ENCODE measurements at places on chromosomes 7 and 10. TPM values are rescaled to one million over a fixed set of nuclear protein-coding genes. Genes with fewer than 3 reads are reported as not detected.

GRCh38 chr7:115952832-115953231 is 77.7 kb downstream of the TFEC start:
- no peak for DNase-seq

DNA sequence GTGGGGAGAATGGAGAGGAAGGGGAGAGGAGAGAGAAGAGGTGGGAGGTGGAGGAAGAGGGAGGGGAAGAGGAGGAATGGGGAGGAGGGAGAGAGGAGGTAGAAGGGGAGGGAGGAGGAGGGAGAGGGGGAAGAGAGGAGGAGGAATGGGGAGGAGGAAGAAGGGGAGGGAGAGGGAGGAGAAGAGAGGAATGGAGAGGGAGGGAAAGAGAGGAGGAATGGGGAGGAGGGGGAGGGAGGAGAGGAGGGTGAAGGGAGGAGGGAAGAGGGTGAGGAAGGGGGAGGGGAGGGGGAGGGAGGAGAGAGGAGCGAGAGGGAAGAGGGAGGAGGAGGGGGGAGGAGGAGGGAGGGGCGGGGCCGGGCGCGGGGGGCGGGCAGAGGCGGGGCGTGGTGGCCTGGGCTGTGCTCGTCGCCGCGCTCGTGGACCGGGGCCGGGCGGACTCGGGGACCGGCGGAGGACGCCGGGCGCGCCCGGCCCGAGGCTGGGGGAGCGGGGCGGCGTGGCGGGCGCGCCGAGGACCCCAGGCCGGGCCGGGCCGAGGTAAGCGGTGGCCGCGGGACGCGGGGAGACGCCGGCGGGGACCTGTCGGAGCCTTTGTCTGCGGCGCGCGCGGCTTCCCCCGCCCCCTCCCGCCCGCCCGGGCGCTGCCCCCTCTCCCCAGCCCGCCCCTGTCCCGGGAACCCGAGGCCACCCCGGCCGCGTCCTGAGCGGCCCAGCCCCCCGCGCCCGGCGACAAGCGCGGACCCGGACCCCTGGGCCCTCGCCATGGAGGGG is at the start of gene SLC29A4:
Gene SLC29A4 (plus strand): TSS at position 401 of the 774 bp plus-strand sequence. CDS start 4,874 bp downstream, outside the sequence.
- no peak for DNase-seq

DNA sequence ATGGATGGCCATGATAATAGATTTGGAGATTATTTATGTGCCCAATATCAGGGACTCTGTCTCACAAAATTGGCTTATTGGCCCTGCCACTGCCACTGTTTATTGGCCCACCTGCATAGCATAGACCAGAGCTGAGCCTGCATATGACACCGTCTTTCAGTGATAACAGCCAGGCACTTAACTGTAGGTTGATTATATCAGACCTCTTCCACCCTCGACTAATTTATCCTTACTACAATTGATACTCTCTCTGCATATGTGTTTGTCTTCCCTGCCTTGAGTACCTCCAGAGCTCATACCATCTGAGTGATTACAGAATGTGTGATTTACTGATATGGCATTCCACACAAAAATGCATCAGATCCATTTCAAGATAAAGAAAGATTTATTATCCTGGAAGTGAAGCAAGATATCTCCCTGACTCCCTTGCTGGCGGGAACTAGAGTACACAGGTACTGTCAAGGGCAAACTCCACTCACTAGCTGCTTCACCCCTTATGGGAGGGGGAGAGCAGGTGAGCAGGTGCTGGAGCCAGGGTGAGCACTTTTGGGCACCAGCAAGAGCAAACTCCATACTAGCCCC is 13.1 kb upstream of the SAMD9L start:
- no peak for DNase-seq

TMEM213 gene
- not detected for total RNA-seq

C10orf105 gene
- total RNA-seq: 0.33 TPM
